ENCODE measurements at places on chromosomes 16 and 17. TPM values are rescaled to one million over a fixed set of nuclear protein-coding genes. Genes with fewer than 3 reads are reported as not detected.
A peak's percentile ranks its signal among the peaks of the same experiment; 100 is the strongest.

DNA sequence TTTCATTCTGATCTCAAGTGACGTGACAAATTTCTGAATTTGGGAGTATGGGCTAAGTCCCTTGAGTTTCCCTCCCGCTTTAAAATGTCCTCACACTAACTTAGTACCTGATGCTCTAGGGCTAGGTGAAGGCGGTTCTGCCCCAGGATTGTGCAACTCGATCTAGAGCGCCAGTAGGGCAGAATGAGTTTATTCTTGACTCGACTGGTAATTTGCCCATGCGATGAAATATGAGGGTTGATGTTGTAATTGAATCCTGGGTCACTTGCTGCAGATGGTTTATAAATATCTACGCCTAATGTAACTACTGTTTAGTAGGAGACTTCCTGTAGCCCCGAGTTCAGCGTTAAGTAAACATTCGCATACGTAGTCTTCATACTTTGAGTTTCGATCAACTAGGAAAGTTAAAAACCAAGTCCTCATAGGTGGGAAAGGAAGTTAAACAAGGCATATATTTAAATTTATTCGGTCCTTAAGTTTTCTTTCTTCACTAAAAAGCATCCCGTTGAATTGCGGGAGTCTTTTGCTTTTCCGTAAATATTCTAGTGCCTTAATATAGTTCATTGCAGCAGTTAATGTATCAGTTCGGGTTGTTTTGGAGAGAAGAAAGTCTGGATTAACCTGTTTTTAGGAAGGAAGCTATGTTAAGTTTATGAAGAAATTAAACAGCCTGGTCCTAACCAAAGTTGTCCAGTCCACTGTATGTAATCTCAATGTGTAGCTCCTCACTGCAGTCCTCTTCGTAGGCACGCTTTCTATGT lies 1.6 kb downstream of the CTCF start:
- DNase-seq = peak; percentile 32

DNA sequence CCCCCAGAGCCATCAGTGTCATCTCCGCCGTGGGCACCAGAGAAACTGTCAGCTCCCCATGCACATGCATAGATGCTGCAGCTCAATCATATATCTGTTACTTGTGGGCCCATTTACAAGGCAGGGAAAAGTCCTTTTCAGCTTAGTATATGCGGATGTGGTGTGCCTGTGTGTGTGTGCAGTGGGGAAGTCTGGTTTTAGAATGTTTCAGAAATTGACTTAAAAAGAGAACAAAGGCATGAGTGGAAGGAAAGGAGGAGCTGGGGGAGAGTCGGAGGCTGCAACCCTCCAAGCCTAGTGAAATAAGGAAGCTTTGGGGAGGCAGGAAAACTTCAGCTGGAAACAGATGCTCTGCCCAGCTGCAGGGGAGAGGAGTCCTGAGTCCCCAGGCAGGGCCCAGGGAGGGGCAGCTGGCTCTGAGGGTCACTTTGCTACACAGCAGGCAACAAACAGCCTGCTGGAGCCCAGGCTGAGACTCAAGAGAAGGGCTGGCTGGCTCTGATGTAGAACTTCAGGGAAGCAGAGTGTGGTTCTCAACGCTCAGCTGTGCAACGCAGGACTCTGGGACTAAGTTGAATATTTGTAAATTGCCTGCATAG lies 11.1 kb upstream of the CD300LD start:
- DNase-seq = no peak

- no peak for DNase-seq
Observed at GRCh38 chr17:57676543-57676942, 68.6 kb downstream of the CCDC182 start.

DNA sequence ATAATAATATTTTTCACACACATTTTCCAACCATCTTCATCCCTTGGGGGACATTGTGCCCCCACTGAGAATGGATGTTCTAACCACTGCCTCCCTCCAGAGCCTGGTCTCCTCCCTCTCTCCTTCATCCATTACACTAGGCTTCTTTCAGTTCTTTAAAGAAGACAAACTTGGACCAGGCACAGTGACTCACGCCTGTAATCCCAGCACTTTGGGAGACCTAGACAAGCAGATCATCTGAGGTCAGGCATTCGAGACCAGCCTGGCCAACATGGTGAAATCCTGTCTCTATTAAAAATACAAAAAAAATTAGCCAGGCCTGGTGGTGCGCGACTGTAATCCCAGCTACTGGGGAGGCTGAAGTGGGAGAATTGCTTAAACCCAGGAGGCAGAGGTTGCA lies 6.5 kb downstream of the ALOX15 start:
- DNase-seq = no peak

DNA sequence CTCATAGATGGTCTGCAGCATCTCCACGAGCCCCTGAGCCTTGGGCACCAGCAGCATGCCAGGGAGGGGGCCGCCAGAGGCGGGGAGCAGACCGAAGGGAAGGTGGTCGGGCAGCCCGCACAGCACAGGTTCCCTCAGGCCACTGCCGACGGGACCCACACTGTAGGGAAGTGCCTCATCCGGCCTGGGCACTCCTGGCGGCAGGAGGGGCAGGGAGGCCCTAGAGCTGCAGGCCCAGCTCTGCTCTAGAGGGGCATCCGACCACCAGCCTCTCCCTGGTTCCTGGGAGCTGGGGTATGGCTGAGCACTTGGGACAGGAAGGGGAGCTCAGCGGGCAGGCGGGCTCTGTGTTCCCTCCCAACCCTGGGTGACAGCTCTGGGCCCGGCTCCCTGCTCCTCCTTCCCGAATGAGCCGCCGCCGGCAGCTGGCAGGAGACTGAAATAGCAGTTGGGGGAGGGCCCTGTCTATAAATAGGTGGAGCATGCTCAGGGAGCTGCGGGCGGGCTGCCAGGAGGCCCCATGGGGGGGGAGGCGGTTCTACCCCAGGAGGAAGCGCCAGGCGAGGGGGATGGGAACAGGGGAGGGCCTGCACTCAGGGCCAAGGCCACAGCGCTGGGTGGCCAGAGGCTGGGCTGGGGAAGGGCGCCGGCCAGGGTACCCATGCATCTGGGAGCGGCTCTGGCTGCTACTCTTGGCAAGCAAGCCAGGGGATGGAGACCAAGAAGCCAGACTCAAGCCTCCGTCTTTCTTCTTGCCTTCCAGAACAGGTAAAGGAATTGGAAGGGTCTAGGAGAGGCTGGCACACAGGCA lies 12.4 kb downstream of the HDAC5 start:
- DNase-seq = peak; percentile 78

- no peak for DNase-seq
Observed at GRCh38 chr16:82848013-82848412, 221.2 kb downstream of the CDH13 start.

DNA sequence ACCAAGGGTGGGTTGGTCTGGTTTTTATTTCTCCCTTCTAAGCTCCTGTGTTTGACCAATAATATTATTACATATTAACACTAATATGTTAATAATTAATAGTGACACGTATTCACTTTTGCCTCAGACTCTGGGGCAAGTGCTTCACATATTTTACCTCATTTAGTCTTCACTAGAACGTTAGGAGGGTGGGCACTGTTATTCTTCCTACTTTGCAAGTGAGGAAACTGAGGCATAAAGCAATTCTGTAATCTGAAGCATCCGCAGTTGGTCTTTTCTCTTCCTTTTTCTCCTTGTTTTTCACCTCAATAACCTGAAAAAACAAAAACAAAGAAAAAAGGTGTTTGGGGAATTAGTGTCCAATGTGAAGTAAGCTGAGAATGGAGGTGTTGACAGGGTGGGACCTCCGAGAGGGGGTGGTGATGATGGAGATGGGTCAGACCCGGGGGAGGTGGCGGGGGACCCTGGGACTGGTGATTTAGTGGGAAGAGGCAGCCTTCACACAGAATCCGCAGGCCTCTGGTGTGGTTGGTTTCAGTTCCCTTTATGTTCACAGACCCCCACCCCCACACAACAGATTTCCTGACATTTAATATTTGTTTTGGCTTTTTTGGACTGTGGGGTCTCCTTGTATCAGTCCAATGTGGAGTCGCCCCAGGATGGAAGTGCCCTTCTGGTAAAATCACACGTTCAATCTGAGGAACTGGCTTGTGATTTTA lies 3.7 kb downstream of the CDH1 start:
- no peak for DNase-seq

GRCh38 chr17:30915833-30916611 lies 5.7 kb upstream of the ADAP2 start:
- no peak for DNase-seq

- DNase-seq = no peak
Observed at GRCh38 chr17:76566988-76567431, 18.6 kb downstream of the ST6GALNAC2 start.

Gene DNAH2
- 0.28 TPM for polyA plus RNA-seq

Gene ZNF597
- 3.9 TPM for polyA plus RNA-seq
